HT-29 (cell line): ENCODE measurements at places on chromosomes 4 and X.

GRCh38 chr4:186851291-186852072 lies 127.8 kb upstream of the FAT1 start:
- no peak for DNase-seq

- DNase-seq, result no peak
Measured at GRCh38 chr4:124697441-124697840, 15.1 kb downstream of the ANKRD50 start.

DNA sequence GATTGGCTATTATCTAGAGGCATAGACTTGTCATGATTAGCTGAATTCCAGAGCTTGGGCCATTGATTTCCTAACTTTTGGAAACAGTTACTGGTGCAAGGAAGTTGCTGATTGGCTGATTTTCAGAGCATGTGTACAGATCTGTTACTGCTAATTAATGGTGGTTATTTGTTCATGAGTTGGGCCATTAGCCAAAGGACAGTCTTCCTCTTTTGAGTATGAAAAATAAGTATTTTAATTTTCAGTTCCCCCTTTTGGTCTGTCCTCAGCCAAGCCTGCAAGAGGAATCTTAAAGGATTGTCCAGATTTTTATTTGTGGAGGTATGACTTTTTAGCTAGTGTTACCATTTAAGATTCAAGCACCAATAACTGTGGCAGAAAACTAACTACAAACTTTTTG lies 7.0 kb upstream of the DSPP start:
- DNase-seq, result no peak

DNA sequence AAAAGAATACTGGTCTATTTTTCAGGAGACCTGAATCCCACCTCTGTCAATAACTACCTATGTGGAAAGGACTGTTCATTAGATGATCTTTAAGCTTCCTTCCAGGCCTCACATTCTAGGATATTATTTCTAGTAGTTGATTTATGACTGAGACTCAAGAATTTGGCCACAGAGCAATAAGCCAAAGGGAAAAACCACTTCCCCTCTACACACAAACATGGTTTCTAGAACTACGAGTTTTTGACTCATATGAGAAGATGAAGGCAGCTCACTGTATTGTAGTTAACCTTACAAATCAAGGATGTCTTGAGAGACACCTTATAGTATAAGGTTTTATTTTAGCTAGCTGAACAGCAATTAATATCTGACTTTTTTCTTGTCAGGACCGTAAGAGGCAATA lies 36.9 kb upstream of the GDPD2 start:
- no peak for DNase-seq

GRCh38 chr4:140330311-140330900 lies 43.0 kb upstream of the SCOC start:
- peak; percentile 63 for DNase-seq

DNA sequence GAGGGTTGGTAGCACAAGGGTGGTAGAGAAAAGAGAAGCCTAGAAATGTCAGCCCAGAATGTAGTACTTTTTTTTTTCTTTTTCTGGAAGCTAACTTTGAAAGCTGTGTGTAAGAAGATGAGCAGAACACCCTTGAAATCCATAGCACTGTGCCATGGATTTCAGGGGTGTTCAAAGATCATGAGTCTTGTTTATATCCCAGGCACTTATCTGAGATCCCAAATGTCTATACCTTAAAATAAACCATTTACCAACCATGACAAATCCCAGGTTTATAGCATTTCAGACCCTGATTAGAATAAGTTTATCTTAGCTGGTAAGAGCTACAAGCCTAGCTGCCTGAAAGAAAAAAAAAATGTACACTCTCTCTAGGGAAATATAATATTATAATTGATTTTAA lies 389.9 kb upstream of the ANXA10 start:
- no peak for DNase-seq

- no peak for DNase-seq
Measured at GRCh38 chr4:39596971-39597370, 41.7 kb downstream of the SMIM14 start.

DNA sequence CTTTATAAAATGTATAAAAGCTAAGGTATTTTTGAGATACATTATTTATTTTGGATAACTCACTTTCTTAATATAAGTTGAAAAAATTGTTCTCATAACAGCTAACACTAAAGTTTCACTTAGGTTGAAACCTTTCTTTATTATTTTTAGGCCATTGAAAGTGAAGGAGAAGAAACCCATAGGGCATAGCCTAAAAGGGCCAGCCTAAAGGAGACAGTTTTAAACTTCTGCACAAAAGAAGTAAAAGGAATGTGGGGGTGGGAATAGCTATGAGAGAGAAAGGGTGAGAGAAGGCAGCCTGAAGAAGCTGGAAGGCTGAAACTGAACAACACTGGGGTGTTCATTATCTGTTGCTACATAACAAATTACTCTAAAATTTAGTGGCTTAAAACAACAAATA lies 57.6 kb upstream of the RAPGEF2 start:
- no peak for DNase-seq

DNA sequence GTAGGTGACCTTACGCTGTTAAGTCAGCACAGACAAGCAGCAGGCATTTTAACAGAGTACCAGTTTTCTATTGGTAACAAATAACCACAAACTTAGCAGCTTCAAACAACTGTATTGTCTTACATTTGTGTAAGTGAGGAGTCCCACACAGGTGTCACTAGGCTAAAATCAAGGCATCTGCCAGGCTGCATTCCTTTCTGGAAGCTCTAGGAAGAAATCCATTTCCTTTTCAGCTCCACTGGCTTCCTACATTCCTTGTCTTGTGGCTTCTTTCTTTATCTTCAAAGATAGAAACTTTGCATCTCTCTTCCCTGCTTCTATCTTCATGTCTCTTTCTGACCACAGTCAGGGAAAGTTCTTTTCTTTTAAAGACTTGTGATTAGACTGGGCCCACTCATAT lies 139.9 kb downstream of the TMEM144 start:
- no peak for DNase-seq

- DNase-seq, result no peak
Measured at GRCh38 chr4:43968011-43968410, 480.6 kb downstream of the KCTD8 start.

- no peak for DNase-seq
Measured at GRCh38 chrX:118941147-118941546, 33.3 kb upstream of the LONRF3 start.

DNA sequence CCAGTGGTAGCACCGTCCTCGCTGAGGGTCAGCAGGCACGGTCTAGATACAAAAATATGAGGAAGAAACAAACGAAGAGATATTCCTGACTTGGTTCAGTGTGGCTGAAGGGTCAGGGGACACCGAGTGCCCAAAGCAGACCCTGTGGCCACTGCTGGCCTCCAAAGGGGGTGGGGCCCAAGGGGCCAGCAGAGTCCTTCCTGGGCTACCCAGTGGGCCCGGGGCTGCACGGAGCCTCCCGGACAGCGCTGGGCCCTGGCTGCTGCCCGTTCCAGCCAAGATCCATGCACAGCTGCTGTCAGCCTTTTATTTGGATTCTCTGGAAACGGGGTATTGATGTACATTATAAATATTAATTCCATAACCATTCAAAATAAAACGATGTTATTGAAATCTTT lies 20.4 kb downstream of the NELFA start:
- DNase-seq, result no peak

- peak; percentile 64 for DNase-seq
Measured at GRCh38 chr4:145557720-145558119, 61.5 kb upstream of the MMAA start.
